ENCODE measurements at places on chromosomes 4 and X. TPM values are rescaled to one million over a fixed set of nuclear protein-coding genes. Genes with fewer than 3 reads are reported as not detected.

CLDN22 gene
- total RNA-seq, result not detected

- DNase-seq, result no peak
- no peak overlapping the region for H3K4me3 ChIP-seq
- no peaks in the 10 kb centered on the region for H3K4me1 ChIP-seq
- no peak overlapping the region for H3K27ac ChIP-seq
Measured at GRCh38 chr4:78650106-78651024, 98.8 kb downstream of the ANXA3 start.

DNA sequence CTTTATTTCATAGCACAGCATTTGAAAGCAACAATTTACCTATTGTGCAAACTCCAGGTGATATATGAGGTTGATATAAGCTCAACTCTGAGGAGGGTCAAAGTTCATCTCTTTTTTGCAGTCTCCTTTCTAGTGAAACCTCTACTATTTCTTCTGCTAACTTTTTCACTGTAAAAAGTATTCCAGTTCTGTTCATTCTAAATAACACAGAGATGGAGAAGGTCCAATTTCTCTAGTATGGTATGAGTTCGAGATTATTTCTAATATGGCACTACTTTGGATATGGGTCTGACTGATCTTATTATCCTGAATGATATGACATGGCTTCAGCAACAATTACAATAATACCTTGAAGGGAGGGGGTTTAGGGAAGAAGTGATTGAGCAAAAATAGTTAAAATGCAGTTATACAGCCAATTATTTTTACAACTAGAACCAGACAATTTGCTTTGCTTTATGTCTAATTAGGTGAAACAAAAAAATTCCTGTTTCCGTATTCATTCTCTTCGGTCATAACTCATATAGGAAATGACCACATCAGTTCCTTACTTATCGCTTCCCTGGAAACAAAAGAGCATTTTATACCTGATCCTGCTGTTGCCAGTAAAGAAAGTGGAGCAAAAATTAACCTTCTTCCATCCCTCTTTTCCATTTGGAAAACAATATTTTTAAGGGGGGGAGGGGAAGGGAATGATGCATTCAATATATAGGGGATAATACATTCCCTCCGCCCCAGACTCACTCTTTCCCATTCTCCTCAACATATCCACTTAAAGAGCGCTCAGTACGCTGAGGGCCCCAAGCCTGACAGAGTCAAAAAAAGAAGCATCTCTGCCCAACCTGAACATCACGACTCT is 1.0 kb downstream of the TBC1D9 start:
- peak overlapping the region; percentile 99 for H3K27ac ChIP-seq
- peak overlapping the region; percentile 39 for H3K4me3 ChIP-seq

DNA sequence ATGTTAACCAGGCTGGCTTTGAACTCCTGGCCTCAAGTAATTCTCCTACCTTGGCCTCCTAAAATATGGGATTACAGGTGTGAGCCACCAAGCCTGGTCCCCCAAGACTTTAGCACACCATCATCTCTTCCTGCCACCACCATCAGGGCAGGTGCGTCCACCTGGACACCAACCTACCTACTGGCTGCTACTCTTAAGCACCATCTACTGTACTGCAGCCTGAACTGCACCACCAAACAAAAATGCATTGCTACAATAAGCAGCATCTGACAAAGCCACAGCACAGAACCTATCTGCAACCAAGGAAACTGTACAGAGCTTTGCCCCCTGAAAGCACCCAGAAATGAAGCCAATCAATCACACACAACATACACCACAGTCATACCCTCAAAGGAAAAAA is 139.7 kb downstream of the EFHC2 start:
- H3K36me3 ChIP-seq, result no peaks in the 10 kb centered on the region
- DNase-seq, result no peak
- H3K27me3 ChIP-seq, result no peaks in the 10 kb centered on the region
- no peak overlapping the region for H3K4me3 ChIP-seq
- no peak overlapping the region for H3K27ac ChIP-seq

GRCh38 chrX:3651277-3651676 is 62.2 kb downstream of the PRKX start:
- H3K27ac ChIP-seq, result no peak overlapping the region
- no peak for DNase-seq
- no peak overlapping the region for H3K4me3 ChIP-seq
- no peaks in the 10 kb centered on the region for H3K27me3 ChIP-seq
- no peaks in the 10 kb centered on the region for H3K36me3 ChIP-seq
- no peaks in the 10 kb centered on the region for H3K4me1 ChIP-seq

GRCh38 chrX:5397409-5397808 is 831.3 kb downstream of the NLGN4X start:
- no peaks in the 10 kb centered on the region for H3K36me3 ChIP-seq
- H3K4me3 ChIP-seq, result no peak overlapping the region
- H3K4me1 ChIP-seq, result no peaks in the 10 kb centered on the region
- H3K27me3 ChIP-seq, result no peaks in the 10 kb centered on the region
